Activated naive CD8-positive, alpha-beta T cell treated with anti-CD3 and anti-CD28 coated beads, Interleukin-2, amount 10 ng/mL, durations not matched to agents 7 days and 5 days (primary cell): ENCODE measurements at places on chromosomes 2 and 18.

- no peak for DNase-seq
Observed at GRCh38 chr2:62792408-62792807, 86.9 kb downstream of the EHBP1 start.

GRCh38 chr2:149926149-149926548 lies 338.6 kb upstream of the MMADHC start:
- DNase-seq: no peak

DNA sequence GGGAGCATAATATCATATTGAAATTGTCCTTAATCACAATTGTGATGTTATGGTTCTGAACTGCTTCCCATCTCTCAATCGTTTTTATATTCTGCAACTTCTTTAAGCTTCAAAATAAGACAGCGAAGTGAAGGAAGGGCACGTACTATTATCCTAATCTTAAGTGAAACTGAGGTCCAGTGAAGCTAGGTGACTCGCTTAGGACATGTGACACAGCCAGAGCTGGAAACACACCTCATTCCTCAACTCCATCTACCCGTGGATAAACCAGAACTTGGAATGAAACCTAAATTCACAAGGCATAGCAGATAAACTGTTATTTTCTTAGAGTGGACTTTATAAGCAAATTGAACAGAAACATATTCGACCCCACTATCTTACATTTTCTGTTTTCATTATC lies 191.2 kb upstream of the PXDN start:
- DNase-seq: no peak

GRCh38 chr18:9774150-9774549 lies 66.0 kb downstream of the RAB31 start:
- no peak for DNase-seq
